ENCODE measurements at places on chromosomes 11 and 22. TPM values are rescaled to one million over a fixed set of nuclear protein-coding genes. Genes with fewer than 3 reads are reported as not detected.
A peak's percentile ranks its signal among the peaks of the same experiment; 100 is the strongest.

DNA sequence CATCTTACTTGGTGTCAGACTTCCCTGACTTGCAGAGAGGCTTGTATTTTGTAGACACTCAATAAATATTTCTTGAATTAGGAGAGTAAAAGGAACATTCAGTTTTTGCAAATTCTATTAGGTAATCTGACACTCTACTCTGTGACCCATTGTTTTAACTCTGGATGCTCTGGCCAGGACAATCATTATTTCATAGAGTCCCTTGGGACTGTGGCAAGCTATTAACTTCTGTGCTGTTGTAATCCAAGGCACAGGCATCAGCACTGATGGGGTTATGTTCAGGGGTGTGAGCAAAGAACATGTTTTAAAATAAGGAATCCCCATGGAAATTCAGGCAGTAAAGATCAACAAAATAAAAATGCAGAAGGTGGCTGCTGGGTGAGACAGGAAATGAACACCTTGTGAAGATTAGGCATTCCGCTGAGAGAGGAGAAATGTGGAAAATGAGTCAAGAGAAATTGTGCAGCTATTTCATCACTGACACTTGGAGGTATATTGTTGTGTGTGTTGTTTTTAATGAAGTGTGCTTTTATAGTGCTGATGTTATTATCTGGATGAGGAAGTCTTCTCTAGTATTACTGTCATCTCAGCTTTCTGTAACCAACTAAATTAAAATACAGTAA lies 175.2 kb downstream of the WNT11 start:
- no peak overlapping the region for H3K4me3 ChIP-seq
- H3K4me1 ChIP-seq: no peaks in the 10 kb centered on the region
- DNase-seq: no peak
- H3K27ac ChIP-seq: no peak overlapping the region
- no peaks in the 10 kb centered on the region for H3K36me3 ChIP-seq
- H3K27me3 ChIP-seq: no peaks in the 10 kb centered on the region

GRCh38 chr11:25702417-25702816 lies 629.5 kb upstream of the ANO3 start:
- H3K36me3 ChIP-seq: no peaks in the 10 kb centered on the region
- no peaks in the 10 kb centered on the region for H3K27me3 ChIP-seq
- H3K4me1 ChIP-seq: no peaks in the 10 kb centered on the region
- H3K4me3 ChIP-seq: no peak overlapping the region
- DNase-seq: no peak
- no peak overlapping the region for H3K27ac ChIP-seq

GRCh38 chr11:60891103-60891741 lies 15.2 kb downstream of the PRPF19 start:
- peaks cover 30% of the 10 kb centered on the region for H3K36me3 ChIP-seq
- no peaks in the 10 kb centered on the region for H3K27me3 ChIP-seq
- H3K4me1 ChIP-seq: no peaks in the 10 kb centered on the region
- peak; percentile 71 for DNase-seq

MRGPRX4 gene
- not detected for total RNA-seq

GRCh38 chr11:11553573-11553972 lies 68.2 kb downstream of the GALNT18 start:
- no peak for DNase-seq
- no peaks in the 10 kb centered on the region for H3K27me3 ChIP-seq
- no peak overlapping the region for H3K4me3 ChIP-seq

PLEKHB1 gene
- 0.75 TPM for total RNA-seq

GRCh38 chr11:96246718-96247552 lies 96.1 kb downstream of the MAML2 start:
- no peaks in the 10 kb centered on the region for H3K27me3 ChIP-seq
- H3K27ac ChIP-seq: no peak overlapping the region
- no peak for DNase-seq
- peaks cover 4% of the 10 kb centered on the region for H3K4me1 ChIP-seq

NAV2 gene
- total RNA-seq: 6.3 TPM

INS gene
- 0.37 TPM for total RNA-seq

GRCh38 chr22:38963872-38964271 lies 6.5 kb downstream of the APOBEC3A start:
- H3K36me3 ChIP-seq: no peaks in the 10 kb centered on the region
- H3K27ac ChIP-seq: no peak overlapping the region
- H3K4me3 ChIP-seq: no peak overlapping the region

GRCh38 chr22:19321757-19322156 lies 30.2 kb upstream of the CLTCL1 start:
- no peak overlapping the region for H3K4me3 ChIP-seq
- H3K4me1 ChIP-seq: no peaks in the 10 kb centered on the region
- no peak overlapping the region for H3K27ac ChIP-seq
- no peaks in the 10 kb centered on the region for H3K36me3 ChIP-seq
- no peak for DNase-seq

DNA sequence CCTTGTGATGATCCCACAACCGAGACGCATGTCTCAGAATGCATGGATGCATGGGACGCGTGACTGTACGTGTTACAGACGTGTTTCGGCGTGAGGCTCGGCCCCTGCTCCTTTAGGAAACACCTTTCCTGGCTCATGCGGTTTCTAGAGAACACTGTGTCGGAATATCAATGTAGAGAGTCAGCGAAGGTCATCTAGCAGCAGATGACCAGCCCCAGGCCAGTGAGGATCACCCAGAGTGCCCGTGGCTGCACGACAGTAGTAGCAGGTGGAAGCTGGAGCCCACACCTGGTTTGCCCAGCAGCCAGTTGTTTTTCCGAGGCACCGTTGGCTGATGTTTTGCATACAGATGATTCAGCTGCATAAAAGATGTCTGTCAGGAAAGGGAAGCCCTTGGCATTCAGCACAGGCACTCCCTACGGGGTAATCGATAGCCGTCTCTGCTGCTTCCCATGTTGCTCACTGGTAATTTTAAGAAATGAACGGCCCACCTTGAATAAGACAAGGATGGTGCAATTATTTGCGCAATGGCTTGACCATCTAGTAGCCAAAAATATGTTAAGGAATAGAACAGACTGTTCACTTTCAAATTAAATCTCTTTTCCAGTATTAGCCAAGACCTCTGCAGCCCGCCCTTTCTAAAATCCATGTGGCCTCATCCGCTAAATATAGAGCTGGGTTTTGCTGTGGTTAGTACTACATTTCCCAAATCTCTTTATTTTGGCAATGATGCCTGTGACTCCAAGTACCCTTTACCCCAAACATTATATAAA lies 1.1 kb upstream of the CLTCL1 start:
- DNase-seq: no peak
- no peaks in the 10 kb centered on the region for H3K27me3 ChIP-seq
- peak overlapping the region; percentile 66 for H3K27ac ChIP-seq
- H3K4me1 ChIP-seq: peaks cover 3% of the 10 kb centered on the region

GRCh38 chr11:127037596-127037995 lies 37.0 kb upstream of the KIRREL3 start:
- H3K4me3 ChIP-seq: no peak overlapping the region
- no peaks in the 10 kb centered on the region for H3K36me3 ChIP-seq
- no peak for DNase-seq
- no peak overlapping the region for H3K27ac ChIP-seq
- H3K27me3 ChIP-seq: no peaks in the 10 kb centered on the region

DNA sequence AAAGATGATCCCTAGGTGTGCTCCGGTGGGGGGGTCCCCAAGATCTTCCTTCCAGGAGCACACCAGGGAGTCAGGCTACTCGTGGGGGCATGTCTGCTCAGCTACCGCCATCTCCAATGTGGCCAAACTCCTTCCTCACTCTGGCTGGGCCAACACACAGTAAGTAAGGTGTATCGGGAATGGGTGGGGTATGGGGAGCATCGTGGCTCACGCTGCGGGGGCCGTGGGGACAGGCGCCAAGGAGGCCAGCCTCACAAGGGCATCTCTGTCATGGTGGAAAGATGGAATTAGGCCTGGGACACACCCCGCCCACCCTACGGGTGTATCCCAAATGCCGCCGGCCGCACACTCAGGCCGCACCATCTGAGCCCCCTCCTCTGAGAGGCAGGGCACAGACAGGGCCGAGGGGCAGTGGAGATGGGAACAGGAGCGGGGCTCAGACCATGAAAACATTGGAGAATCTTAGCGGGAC lies 8.3 kb downstream of the IGF2 start:
- peaks cover 32% of the 10 kb centered on the region for H3K4me1 ChIP-seq
- no peak for DNase-seq
- no peak overlapping the region for H3K27ac ChIP-seq
- peaks cover 20% of the 10 kb centered on the region for H3K36me3 ChIP-seq
- no peak overlapping the region for H3K4me3 ChIP-seq

GRCh38 chr11:116300232-116300631 lies 472.6 kb downstream of the BUD13 start:
- H3K36me3 ChIP-seq: no peaks in the 10 kb centered on the region
- H3K27ac ChIP-seq: no peak overlapping the region
- no peak for DNase-seq
- no peaks in the 10 kb centered on the region for H3K4me1 ChIP-seq
- H3K27me3 ChIP-seq: no peaks in the 10 kb centered on the region

GRCh38 chr22:26589367-26589844 lies 526 bp downstream of the TPST2 start:
- DNase-seq: peak; percentile 70
- H3K27ac ChIP-seq: peak overlapping the region; percentile 94
- H3K4me1 ChIP-seq: peaks cover 8% of the 10 kb centered on the region
- no peaks in the 10 kb centered on the region for H3K36me3 ChIP-seq
- H3K27me3 ChIP-seq: no peaks in the 10 kb centered on the region

C22orf31 gene
- total RNA-seq: not detected

GRCh38 chr11:9570313-9571025 lies 3.0 kb upstream of the WEE1 start:
- H3K27me3 ChIP-seq: no peaks in the 10 kb centered on the region
- no peaks in the 10 kb centered on the region for H3K36me3 ChIP-seq
- no peak for DNase-seq
- H3K27ac ChIP-seq: peak overlapping the region; percentile 91
- peaks cover 45% of the 10 kb centered on the region for H3K4me1 ChIP-seq

DNA sequence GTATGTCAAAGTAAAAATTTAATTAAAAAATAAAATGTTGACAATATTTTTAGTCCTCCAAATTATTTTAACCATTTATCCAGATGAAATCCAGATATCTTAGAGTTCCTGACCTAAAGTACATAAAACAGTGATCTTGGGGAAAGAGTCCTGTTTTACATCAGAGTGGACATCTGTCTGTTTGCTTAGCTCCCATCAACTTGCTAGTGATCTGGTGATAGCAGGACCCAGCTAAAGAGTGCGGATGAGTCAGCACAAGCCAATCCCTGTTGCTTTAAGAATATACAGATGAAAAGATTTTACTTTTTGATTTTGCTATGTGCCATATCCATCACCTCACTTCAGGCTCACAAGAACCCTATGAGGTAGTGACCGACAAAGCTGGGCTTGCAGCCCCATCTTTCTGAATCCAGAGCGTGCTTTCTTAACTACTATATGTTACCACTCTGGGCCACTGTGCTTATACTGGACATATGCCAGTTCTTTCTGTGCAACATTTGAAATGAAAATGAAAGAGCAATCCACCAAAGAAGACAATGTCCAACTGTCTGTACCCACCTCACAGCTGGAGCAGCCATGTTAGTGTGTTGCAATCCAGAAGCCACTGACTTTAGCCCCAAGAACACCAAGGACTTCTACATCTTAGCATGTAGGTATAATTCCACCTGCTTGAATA lies 167.6 kb upstream of the SESN3 start:
- H3K4me1 ChIP-seq: no peaks in the 10 kb centered on the region
- H3K27ac ChIP-seq: no peak overlapping the region
- no peak for DNase-seq
- no peaks in the 10 kb centered on the region for H3K36me3 ChIP-seq

MYRF gene
- total RNA-seq: 3.5 TPM

- H3K4me3 ChIP-seq: no peak overlapping the region
- no peaks in the 10 kb centered on the region for H3K4me1 ChIP-seq
- H3K27me3 ChIP-seq: peaks cover 3% of the 10 kb centered on the region
- DNase-seq: peak; percentile 8
Measured at GRCh38 chr11:77031599-77031998, 2.6 kb upstream of the B3GNT6 start.

MB gene
- total RNA-seq: not detected

ELF5 gene
- 0.08 TPM for total RNA-seq

GRCh38 chr11:125978778-125979407 lies 33.0 kb downstream of the VSIG10L2 start:
- H3K36me3 ChIP-seq: no peaks in the 10 kb centered on the region
- H3K4me1 ChIP-seq: peaks cover 9% of the 10 kb centered on the region
- H3K27me3 ChIP-seq: no peaks in the 10 kb centered on the region
- no peak overlapping the region for H3K27ac ChIP-seq
- no peak for DNase-seq

DNA sequence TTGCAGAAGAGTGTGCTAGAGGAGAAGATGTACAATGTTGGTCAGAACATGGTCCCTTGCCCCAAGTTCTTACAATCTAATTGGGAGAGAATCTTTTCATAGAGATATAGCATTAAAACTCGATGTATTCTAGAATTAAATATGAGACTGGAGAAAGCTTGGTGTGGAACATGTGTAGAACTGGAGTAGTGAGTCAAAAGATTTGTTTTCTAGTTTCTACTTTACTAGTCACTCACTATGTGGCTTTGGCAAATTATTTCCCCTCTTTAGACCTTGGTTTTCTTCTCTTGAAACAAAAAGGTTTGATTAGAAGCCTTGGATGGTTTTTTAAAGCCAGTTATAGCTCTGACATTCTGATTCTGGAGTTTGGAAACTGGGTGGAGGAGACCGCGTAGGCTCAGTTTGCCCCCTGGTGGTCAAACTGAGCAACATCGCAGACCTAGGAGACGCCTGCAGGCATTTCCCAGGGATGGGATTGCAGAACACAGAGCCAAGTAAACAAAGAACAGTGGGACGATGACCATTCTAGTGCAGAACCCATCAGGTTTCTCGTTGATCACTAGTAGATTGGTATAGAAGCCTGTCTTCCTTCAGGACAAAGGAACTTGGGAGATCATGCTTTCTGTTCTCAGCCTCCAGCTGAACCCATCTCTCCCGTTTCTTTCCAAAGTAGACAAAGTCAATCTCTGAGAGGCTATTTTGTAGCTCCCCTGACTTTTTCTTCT lies 8.5 kb upstream of the CHRDL2 start:
- H3K27ac ChIP-seq: no peak overlapping the region
- no peaks in the 10 kb centered on the region for H3K27me3 ChIP-seq
- no peaks in the 10 kb centered on the region for H3K36me3 ChIP-seq
- DNase-seq: peak; percentile 47

DNA sequence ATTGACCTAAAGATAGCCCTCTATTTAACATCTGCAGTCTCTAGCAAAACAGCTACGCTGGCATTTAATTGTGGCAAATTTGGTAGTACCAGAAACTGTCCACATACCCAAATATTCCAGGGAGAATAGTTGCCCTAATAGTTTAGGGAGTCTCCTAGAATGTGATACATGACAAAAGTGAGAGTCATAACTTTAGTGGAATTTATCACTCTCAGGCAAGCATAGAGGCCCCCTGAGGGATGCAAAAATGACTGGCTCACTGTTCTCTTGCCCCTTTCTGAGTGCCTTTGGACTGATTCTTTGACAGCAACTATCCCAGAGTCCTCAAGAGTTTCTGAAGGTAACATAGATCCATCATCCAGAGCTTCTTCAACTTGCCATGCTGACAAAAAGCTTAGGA lies 2.3 kb upstream of the OR51B4 start:
- no peaks in the 10 kb centered on the region for H3K4me1 ChIP-seq
- H3K27ac ChIP-seq: no peak overlapping the region
- no peak for DNase-seq
- H3K4me3 ChIP-seq: no peak overlapping the region
- H3K27me3 ChIP-seq: no peaks in the 10 kb centered on the region
- no peaks in the 10 kb centered on the region for H3K36me3 ChIP-seq

SLC22A12 gene
- total RNA-seq: not detected

- H3K36me3 ChIP-seq: no peaks in the 10 kb centered on the region
- H3K27ac ChIP-seq: peak overlapping the region; percentile 91
- peaks cover 60% of the 10 kb centered on the region for H3K4me1 ChIP-seq
- no peak for DNase-seq
- no peaks in the 10 kb centered on the region for H3K27me3 ChIP-seq
Measured at GRCh38 chr22:30393885-30394284, 2.9 kb upstream of the SEC14L2 start.

HBB gene
- 3,950 TPM for total RNA-seq

KDM4E gene
- total RNA-seq: not detected
